ENCODE measurements at places on chromosomes 7 and 10.

DNA sequence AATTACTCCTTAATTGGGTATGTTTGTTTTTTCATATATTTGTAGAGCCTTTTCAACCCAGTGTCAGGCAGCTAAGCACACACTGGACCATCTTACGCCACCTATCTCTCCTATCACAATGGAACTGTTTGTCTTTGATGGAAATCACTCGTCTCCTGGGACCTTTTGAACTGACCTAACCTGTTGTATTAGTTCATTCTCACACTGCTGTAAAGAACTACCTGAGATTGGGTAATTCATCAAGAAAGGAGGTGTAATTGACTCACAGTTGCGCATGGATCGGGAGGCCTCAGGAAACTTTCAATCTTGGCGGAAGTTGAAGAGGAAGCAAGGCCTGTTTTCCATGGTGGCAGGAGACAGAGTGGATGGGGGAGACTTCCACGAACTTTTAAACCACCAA lies 182.0 kb downstream of the TCERG1L start:
- no peak for DNase-seq

DNA sequence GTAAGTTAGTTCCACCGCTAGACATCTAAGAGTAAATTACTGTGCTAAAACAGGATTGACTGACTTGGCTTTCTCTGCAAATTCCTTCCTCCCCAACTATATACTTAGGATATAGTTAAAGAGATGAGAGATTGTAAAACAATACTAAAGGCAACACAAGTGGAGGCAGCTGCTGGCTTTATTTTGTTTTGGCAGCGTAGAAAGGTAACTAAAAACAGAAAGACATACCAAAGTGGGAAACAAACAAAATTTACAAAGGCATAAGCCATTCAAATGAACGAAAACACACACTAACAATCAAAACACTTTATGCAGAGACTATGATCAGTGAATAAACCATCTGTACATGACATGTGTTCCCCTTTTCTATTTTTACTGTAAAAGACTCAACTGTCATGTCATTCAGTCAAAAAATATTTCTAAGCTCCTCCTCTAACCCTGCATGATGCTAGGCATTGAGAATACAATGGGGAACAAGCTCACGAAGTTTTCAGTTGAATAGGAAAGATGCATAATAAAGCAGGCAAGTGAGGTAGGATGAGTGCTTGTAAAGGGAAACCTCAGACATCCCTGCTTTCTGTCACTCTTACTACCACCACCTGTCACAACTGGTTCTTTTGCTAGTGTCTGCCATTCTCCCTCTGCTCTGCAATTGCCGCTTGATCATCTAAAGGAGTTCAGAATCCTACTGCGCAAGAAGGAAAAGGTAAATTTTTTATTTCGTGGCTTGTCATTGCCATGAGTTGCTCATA lies 64.2 kb upstream of the COL1A2 start:
- DNase-seq, result no peak

- no peak for DNase-seq
These were observed 60.4 kb downstream of the CHST3 start for GRCh38 chr10:72024596-72024995.

- no peak for DNase-seq
These were observed 30.5 kb downstream of the SLC18A2 start for GRCh38 chr10:117271427-117271826.

DNA sequence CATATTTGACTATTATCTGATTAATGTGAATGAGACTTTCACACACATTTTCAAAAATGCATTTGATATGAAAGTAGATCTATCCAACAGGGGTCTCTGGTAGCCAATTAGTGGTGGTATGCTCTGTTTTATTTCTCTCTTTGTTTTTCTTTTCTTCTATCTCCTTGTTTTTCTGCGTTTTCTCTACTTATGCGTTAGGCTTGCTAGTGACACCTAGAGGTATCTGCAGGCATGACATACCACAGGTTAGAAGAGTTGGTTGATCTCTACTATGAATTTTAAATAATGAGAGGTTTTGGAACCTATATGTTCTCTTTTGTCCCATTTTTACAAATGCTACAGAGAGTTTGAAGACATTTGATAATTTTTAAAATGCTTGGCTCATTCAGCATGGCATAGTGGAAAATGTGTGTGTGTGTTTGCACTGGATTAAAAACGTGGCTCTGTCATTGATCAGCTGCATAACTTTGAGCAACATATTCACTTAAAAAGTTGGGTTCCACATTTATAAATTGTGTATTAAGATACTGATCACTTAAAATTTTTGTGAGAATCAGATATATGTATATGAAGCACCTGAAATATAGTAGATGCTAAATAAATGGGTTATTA lies 28.1 kb upstream of the PLXDC2 start:
- DNase-seq, result peak; percentile 31

- no peak for DNase-seq
These were observed 8.2 kb downstream of the AP4M1 start for GRCh38 chr7:100109521-100110163.

DNA sequence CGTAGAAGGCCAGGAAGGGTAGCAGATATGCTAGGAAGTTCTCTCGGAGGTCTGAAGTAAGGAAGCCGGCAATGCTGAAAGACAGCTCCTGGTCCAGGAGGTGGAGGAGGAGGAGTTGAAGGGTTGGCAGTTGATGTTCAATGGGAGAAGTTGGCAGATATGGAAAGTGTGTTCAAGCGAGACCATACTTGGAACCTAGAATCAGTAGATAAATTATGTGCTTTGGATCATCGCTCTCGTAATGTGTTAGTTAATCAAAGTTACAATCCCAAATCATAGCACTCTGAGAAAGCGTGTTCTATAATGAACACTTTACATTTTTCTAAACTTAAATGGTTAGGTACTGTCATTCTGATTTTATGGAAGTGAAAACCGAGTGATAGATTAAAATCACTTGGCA lies 152.9 kb downstream of the CELF2 start:
- DNase-seq, result no peak

- no peak for DNase-seq
These were observed 7.9 kb downstream of the LDB1 start for GRCh38 chr10:102112210-102112817.

DNA sequence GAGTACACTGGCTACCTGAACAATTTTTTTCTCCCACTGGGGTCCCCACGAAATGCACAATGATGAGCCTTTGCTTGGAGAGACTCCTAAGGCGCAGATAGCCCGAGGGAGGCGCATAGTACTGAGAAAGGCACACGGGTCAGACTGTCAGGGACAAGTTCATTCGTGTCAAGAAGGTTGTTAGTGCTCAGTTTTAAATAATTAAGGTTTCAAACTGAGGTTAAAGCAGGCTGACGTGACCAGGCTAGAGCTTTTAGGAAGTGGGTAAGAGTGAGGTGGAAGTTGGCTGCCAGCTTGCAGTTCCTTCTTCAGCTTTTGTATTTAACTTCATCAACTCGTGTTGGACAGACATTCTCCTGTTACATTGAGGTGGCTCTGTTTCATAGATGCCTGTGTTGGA lies 31.6 kb downstream of the RBM33 start:
- no peak for DNase-seq

DNA sequence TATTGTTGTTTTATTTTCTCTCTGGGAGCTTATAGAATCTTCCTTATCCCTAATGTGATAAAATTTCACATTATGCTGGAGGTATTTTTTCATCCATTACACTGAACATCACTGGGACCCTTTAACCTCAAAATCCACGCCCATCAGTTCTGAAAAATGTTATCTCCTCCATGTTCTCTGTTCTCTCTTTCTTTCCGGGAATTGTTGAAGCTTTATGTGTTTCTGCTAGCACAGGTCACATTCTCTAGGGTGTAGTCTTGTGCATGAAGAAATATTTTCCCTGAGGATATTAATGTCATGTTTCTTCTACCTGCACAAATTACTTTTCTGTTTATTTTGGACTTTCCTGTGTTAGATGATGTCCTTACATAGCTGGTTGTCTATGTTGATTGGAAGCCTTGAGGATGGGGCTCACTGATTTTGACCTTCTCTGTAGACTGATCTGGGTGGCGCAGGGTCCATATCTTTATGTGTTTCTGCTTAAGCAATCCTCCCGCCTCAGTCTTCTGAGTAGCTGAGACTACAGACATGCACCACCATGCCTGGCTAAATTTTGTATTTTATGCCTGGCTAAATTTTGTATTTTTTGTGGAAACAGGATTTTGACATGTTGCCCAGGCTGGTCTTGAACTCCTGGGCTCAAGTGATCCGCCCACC lies 31.4 kb upstream of the IL6 start:
- no peak for DNase-seq

DNA sequence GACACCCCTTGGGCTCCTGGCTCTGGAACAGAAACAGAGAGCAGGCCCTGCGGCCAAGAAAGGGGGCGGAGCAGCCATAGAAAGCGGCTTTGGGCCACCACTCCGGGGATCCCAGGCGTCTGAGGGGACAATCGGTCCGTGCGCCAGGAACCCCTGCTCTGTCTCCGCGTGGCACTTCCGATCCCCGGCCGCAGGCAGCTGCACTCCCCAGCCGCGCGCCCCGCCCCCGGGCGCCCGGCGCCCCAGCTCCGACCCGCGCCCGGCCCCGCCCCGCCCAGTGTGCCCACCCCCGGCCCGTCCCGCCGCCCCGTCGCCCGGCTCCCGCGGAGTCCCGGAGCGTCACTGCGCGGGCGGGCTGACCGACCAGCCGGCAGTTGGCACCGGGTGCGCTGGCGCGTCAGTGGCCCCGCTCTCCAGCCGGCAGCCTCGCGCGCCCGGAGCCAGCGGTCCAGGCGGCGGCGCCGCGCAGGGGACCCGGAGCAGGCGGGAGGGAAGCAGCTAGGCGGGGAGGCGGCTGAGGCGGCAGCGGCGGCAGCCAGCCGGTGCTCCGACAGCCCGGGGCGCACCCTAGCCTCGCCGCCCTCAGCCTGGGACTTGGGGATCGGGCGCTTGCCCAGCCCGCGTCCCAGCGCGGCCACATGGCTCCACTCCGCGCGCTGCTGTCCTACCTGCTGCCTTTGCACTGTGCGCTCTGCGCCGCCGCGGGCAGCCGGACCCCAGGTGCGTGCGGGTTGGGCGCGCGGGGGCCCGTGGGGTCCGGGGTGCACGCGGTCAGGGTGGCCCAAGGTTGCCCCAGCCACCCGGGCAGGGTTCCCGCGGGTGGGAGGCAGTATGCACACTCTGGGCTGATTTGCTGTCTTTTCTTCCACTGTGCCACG lies at the start of gene ADAMTS14:
Gene ADAMTS14 (plus strand): TSS at position 342 of the 878 bp plus-strand sequence. CDS start 297 bp downstream, at position 639.
- DNase-seq, result no peak

- no peak for DNase-seq
These were observed 496.9 kb downstream of the TCERG1L start for GRCh38 chr10:130814610-130815009.

- no peak for DNase-seq
These were observed 614.1 kb upstream of the FZD8 start for GRCh38 chr10:36256166-36256565.

GRCh38 chr7:4739528-4739992 lies 35.9 kb upstream of the AP5Z1 start:
- peak; percentile 45 for DNase-seq

DNA sequence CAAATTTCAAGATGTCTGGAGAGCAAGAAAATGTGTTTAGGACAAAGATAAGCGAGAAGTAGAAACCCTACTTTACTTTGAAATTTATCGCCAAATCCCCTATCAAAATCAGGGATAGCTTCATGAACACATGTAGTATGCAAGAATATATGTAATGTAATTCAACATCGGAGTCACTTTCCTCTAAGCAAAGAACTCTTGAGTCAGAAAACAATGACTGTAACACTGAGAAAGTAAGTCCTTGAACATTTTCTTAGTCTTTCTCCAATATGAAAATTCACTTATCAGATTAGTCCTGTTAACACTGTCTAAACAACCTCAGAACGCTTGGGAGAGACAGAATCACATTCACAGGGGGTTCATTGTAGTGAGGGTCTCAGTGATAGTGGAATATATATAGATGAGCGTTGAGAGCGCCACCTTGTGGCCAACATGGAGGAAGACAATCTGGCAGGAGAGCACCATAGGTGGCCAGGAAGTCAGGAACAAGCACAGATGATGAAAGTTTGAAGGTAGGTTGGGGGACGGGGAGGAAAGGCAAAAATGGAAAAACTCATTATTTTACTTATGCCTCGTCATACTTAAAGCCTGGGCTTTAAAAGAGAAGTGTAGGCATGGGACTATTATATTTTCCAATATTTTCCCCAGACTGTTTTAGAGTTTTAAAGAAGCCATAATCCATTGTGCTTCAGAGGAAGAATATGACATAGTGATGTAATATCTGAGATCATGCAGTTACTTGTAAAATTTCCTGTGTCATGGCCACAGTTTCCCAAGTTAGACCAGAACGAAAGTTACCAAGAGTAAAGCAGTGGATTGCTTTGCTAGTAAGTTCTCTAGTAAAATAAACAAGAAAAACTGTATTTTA lies 115.5 kb upstream of the GNAI1 start:
- DNase-seq, result peak; percentile 51

DNA sequence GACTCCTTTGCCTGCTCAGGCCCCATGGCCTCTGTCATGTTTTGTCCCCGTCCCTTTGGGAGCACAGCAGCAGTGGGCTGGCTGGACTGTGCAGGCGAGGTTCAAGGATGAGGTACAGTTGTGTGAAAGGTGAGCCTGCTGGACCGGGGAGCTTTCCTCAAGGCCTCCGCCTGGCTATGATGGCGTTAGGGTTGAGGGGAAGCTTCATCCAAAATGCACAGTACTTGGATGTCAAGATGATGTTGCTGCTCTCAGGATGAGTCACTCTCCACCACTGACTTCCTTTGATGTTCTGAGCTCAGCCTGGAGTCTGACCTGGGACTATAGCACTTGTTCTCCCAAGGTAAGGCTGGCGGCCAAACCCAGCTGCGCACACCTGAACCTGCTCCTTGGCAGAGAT lies 152.7 kb upstream of the SHH start:
- DNase-seq, result no peak

DNA sequence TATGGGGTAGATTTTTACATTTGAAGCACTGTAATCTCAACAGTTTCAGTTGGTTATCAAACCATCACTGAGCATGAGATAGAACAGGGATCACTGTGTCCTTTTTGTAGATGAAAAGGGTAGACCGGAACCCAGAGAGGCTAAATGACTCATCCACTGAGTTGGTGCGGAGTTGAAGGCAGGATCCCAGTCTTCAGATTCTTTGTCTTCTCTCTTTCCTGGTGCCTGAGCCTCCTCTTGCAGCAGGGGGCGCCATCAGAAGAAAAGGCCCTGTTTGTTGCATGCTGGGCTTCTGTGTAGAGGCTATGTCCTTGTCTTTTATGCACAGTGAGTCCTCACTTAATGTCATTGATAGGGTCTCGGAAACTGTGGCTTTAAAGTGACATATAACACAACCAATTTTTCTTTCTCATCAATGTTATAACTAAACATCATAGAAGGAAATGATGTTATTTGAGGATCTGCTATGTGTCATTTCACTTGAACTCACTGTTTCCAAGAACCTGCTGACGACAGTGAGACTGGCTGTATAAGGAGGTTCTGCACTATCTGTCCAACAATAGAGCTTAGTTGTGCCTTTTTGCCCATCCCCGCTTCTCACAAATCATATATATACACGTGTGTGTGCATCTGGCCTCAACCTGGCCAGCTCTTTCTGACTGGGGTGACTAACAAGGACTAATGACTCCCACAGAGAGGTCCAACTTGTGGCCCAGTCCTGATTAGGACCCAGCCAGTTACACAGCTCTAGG lies 14.3 kb downstream of the ZNF282 start:
- no peak for DNase-seq

GRCh38 chr7:138468244-138469123 lies 8.4 kb downstream of the TRIM24 start:
- no peak for DNase-seq

GRCh38 chr7:133794479-133794878 lies 332.7 kb upstream of the LRGUK start:
- DNase-seq, result no peak

Data from left kidney (tissue), 8 donors.